ENCODE measurements at places on chromosomes 4 and X.

- no peak for DNase-seq
Observed at GRCh38 chr4:122857160-122857559, 30.5 kb downstream of the FGF2 start.

DNA sequence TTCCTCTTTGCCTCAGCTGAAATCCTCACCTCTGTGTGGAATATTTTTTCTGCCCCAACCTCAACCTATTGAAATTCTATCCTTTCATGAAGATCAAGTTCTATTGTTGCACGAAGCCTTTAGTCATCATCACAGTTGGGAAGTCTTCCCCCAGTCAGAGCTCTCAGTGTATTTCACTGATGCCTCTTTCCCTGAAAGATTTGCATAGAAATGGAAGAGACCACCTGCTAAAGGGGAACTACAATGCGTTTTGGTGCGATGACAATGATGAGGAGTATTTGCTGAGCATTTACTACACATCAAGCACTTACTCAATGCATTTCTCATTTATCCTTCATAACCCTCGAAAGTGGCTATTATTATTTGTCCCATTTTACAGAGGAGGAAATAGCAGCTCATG, 151.2 kb upstream of the KLF3 start:
- no peak for DNase-seq

DNA sequence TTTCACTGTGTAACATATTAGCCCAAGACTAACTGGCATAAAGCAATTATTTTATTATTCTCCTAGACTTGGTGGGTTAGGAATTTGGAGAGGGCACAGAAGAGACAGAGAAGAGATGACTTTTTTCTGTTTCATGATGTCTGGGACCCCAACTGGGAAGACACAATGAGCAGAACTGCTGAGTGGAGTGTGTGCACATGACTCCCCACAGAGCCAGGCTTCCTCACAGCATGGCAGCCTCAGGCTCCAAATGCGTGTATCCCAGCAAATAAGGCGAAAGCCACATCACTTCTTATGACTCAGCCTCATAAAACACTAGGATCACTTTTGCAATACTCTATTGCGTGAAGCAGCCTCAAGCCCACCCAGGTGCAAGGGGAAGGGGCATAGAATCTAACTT, 68.4 kb downstream of the MFAP3L start:
- DNase-seq, result no peak

DNA sequence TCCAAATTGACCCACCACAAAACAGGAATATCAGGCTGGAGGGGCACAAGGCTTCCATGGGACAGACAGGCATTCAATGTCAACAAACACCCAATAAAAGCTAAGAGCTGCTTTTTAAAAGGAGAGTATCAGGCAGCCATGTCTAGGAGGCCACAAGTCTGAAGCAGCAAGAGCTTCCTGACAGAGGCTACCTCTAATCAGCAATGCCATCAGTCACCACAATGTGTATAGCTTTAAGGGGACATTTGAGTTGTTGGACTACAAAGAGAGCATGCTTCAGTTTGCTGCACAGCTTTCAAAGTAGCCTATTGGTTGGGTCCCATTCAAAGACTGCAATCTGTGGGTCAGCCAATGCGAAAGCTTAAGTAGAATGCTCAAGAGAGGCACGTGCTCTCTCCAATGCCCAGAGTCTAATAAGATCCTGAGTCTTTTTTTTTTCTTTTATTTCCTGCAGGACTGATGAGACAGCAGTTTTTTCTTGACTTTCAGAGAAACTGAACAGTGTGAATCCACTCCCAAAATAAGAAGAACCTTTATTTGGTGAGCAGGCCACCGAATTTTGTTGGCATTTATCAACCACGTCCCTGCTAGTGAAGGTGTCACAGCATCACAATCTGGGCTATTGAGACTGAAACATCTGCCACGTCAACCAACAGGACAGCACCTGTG, 92.5 kb downstream of the FBXO8 start:
- DNase-seq, result peak; percentile 16

GRCh38 chr4:26573389-26573794, 10.5 kb upstream of the TBC1D19 start:
- DNase-seq, result no peak

GRCh38 chr4:141346144-141346543, 125.4 kb downstream of the ZNF330 start:
- DNase-seq, result peak; percentile 64

- DNase-seq, result no peak
Observed at GRCh38 chr4:2248821-2249261, 6.9 kb upstream of the HAUS3 start.

DNA sequence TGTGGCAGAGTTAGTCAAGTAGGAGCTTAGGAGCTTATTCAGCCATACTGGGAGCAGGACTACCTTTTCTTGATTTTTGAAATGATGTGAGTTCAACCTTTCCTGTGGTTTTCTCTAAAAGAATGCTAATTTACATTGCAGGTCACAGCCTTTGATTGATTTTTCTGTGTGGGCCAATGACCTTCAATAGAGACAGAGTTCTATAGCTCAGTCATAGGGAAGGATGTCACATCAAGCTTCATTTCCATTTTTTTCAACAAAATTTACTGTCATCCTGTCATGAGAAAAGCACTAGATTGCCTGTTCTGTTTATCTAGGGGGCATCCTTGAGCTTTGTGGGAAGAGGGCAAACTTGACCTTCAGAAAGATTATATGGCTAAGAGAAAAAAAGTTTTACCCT, 448.7 kb downstream of the MID1IP1 start:
- DNase-seq, result no peak

GRCh38 chrX:49746306-49746705, 50.5 kb upstream of the PAGE1 start:
- DNase-seq, result no peak

DNA sequence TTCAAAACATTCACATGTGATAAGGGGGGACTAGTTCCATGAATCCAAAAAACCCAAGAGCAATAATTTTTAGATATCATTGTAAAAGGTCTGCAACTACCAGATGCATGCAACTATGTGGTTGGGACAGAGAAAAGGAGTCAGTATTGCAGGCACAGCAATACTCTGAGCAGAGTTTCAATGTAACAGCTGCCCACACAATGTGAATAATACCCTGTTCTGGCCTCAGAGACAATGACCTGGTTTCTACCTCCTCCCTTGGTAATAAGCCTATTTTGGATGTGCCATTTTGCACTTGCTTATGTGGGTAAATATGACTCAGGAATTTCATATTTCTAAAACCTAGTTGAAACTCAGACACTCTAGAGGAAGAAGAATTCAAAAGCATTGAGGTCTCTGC, 194.8 kb upstream of the RASGEF1B start:
- no peak for DNase-seq

DNA sequence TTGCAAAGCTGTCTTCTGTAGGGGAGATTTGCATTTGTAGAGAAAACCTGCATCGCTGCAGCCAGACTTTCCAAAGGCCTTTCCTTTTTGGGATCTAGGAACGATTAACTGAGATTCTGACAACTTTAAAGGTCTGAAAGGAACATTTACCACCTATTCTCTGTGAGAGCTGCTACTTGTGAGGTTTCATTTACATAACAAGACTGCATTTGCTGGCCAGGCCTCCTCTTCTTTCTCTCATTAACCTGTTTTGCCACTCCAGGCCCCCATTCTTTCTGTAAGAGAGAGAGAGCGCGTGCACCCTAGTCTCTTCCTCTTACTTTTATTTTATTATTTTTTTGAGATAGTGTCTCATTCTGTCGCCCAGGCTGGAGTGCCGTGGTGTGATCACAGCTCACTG, 31.6 kb downstream of the TMEM31 start:
- no peak for DNase-seq

GRCh38 chrX:87515836-87516235, 1.8 kb upstream of the KLHL4 start:
- no peak for DNase-seq

DNA sequence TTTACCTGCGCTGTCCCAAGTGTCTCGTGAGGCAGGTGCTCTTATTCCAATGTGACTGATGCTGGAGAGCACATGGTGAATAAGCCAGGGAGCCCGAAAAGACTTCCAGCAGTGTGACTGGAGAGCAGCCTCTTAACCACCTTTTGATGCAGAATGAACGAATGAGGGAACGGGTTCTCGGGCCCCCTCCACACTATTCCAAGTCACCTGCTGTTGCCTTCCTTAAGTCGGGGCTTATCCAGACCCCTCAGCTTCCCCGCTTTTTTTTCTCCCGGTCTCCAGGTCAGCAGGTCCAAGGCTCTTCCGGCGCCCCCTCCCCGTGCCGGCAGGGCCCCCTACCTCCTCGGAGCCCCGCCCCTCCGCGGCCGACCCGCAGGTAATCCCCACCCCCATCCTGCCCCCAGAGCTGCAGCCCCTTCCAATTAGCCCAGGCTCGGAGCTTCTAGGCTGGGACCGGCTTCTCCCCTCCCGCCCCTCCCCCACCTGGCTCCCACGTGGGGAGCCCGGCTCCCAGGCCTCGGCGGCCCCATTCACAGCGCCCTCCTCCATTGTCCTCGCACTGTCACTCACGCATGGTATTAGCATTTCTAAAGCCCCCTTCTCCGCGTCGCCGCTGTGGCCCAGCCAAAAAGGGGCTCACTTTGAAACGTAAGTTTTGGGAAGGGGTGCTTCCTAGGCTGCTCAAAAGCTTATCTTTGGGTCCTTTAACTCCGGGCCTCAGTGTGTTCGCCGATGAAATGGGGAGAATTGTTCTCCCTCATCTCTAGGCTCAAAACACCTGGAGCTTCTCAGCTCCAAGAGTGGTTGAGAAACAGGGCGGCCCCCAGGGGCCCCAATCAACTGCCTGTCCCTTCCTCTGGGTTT, 56.2 kb upstream of the PJA1 start:
- DNase-seq, result no peak

GRCh38 chrX:42930951-42931350, 153.0 kb upstream of the PPP1R2C start:
- DNase-seq, result no peak

DNA sequence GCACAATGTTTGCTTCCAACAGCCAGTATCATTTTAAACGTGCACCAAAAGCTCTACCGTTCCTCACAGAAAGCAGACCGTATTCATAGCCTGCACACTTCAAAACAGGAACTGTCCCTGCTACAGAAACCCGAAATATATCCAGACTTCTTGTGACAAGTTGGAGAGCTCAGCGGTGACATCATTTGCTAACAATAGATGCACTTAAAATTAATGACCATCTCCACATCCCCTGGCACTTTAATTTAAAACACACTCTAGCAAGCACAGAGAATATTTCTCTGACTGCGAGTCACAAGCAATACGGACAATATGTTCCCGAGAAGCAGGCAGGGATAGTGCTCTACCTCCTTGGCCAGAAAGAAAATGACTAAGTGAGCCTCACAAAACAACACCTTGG, 2.5 kb downstream of the NYX start:
- no peak for DNase-seq

DNA sequence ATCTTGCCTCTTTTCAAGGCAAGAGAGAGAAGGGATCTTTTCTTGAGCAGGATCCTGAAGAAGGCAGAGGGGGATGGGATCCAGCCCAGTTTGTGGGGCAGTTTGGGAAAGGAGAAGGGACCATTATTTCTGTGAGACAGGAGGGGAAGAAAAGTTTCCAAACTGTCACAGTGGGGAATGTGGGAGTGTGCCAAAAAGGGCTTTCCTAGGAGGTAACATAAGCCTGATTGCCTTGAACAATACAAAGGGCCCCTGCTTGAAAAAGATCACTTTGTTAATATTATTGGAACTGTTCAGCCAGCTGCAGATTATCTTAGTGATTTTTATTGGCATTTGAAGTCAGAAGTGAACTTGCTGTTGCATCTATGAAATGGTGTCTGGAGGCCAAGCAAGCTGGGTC, 55.2 kb downstream of the MTM1 start:
- no peak for DNase-seq

GRCh38 chr4:2688697-2689096, 67.4 kb downstream of the TNIP2 start:
- DNase-seq, result no peak

GRCh38 chrX:42143866-42144592, 220.7 kb upstream of the CASK start:
- DNase-seq, result no peak

GRCh38 chr4:113355550-113356371, 306.3 kb downstream of the ANK2 start:
- peak; percentile 21 for DNase-seq

DNA sequence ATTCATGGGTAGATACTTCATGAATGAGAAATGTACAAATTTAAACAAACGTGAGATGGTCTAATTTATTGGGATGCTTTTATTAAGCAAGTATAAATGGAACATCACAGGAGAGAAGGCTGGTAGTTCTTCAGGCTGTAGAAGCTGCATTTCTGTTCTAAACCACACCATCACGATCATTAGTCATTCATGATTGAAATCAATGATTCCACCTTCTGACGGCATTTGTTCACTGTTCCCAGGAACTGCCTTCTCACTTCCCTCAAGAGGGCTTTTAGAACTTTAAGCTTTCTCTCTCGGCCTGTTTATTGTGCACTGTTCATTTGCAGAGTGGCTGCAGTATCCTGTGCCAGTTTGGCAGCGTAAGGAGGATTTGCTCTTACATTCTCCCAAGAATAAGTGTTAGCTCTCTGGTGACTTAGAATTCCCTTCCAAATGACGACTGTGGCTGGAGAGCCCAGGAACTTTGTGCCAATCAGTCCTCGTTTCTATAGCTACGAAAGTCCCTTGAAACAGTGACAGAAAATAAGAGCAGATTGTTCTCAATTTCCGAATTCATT, 54.7 kb downstream of the MFAP3L start:
- no peak for DNase-seq

- DNase-seq, result no peak
Observed at GRCh38 chr4:109207061-109207460, 95.4 kb downstream of the COL25A1 start.

- DNase-seq, result no peak
Observed at GRCh38 chr4:81698538-81699296, 227.0 kb upstream of the RASGEF1B start.

All from RKO (cell line).